ENCODE measurements at places on chromosomes 3 and 15. TPM values are rescaled to one million over a fixed set of nuclear protein-coding genes. Genes with fewer than 3 reads are reported as not detected.

ADGRG7 gene
- not detected for total RNA-seq

DNA sequence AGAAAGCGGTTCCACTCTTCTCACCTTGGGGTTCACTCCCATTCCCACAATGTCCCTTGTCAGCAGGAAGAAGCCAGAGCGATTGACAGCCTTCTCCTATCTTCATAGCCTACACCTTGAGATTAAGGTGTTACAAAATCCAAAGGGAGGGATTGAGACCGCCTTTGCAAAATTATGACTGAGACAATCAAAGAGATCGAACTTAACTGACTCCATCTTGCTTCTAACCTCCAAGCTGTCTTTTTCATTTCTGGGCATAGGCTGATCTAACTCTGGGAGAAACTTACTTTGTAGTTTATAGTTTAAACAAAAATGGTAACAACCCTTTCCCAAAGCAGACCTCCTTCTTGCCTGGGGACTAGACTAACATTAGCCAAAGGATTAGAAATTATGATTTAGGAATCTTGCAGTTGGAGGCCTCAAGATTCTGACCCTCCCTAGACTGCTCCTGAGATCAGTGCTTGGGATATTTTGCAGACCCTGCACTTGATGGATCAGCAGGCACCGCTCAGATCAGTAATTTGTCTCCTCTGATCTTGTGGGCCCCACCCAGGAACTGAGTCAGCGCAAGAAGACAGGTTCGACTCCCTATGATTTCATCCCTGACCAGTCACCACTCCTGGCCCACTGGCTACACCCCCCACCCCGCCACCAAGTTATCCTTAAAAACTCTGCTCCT is 40.0 kb downstream of the PAQR5 start:
- no peak for DNase-seq

- no peak for DNase-seq
These were observed 159.4 kb upstream of the UBE2E1 start for GRCh38 chr3:23646184-23646920.

GRCh38 chr3:48788544-48789162 is 59.0 kb downstream of the PRKAR2A start:
- no peak for DNase-seq

ZNF774 gene
- total RNA-seq, result 1.5 TPM

GOLGA8M gene
- 4.9 TPM for total RNA-seq

GRCh38 chr15:88255087-88255483 is 1.5 kb downstream of the NTRK3 start:
- DNase-seq, result no peak

PLSCR5 gene
- total RNA-seq, result not detected

DNA sequence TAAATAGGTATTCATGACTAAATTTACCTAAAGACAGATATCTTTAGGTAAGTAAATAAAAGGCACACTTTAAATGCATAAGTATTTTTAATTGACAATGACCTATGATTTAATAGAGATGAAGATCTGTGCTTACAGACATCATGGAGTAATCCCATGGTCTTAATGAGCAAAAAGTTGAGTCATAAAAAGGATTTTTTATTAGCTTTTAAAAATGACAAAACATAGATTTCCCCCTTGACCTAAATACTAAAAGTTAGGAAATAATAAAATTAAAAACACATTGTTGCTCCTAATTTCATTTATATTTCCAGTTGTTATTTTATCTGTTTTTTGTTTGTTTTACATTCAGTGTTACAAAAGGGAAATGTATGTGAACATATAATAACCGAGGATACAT is 1005.7 kb downstream of the ROBO1 start:
- DNase-seq, result no peak

GRCh38 chr15:89504166-89504565 is 7.8 kb upstream of the RHCG start:
- DNase-seq, result no peak

DNA sequence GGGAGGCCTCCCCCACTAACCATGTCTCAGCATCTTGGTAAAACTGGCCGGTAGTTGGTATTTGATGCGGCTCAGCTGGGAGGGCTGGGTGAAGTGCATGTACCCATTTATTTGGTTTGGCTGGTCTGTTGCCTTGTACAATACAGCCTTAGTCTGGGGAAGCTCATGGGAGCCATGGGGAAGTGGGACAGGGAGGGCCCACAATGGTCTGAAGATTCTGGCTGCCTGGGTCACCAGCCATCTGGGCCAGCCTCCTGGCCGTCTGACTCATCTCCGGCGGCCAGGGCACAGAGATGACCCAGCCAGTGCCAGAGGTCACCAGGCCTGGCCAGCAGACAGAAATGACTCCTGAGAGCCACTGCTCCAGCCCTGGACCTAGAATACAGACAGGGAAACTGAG is 51.6 kb upstream of the SMAD6 start:
- peak; percentile 35 for DNase-seq

Measured in tibial nerve (tissue), 4 donors.